ENCODE measurements at places on chromosomes 4 and X. TPM values are rescaled to one million over a fixed set of nuclear protein-coding genes. Genes with fewer than 3 reads are reported as not detected.

DNA sequence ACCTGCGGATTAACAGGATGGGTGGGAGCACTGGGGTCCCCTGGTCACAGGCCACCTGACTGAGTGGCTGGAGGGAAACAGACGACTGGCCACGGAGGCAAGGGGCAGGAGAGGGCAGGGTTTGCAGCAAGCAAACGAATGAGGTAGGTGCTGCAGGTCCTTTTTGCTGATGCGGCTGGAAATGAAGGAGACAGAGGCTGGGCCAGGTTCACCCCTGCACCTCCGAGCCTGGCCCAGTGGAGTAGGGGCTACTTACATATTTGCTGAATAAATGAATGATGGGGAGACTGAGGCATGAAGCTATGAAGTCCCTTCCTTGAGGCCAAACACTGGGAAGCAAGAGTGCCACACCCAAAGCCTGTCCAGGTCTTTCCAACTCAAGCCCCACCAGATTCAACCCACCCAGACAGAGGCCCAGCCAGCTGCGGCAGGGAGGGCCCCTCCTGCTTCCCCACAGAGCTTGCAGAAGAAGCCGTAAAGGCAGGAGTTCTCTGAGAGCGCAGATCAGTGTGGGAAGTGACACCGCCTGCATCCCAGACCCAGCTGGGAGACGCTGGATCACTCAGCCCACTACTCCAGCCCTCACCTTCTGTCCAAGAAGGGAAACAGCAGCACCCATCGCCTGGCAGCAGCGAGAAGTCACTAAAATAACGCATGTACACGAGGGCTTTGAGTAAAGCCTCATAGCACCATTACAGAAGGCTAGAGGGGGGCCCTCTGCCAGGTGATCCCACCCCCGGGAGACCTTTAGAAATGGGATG is 36.1 kb upstream of the C4orf50 start:
- no peaks in the 10 kb centered on the region for H3K27me3 ChIP-seq
- H3K36me3 ChIP-seq: no peaks in the 10 kb centered on the region
- H3K4me3 ChIP-seq: no peak overlapping the region

DNA sequence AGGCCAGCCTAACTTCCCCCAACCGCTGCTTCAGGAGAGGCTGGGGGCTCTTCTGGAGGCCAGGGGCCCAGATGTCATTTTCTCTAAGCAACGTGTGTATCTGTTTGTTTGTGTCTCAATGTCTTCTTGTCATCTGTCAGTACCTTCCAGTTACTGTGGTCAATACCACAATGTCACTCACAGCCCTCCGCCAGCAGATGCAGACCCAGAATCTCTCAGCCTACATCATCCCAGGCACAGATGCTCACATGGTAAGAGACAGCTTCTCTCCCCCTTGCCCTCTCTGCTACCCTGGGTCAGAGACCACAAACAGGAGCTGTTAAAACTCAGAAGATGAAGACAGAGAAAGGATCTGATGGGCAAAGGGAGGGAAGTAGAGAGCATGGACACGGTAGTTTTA is 5.0 kb downstream of the XPNPEP2 start:
- H3K4me1 ChIP-seq: no peaks in the 10 kb centered on the region
- H3K4me3 ChIP-seq: no peak overlapping the region
- H3K27ac ChIP-seq: no peak overlapping the region
- H3K27me3 ChIP-seq: no peaks in the 10 kb centered on the region

PNMA6F gene
- not detected for total RNA-seq

GRCh38 chr4:168208957-168209614 is 109.5 kb downstream of the DDX60 start:
- H3K4me3 ChIP-seq: no peak overlapping the region
- no peak overlapping the region for H3K27ac ChIP-seq
- DNase-seq: no peak
- H3K27me3 ChIP-seq: no peaks in the 10 kb centered on the region
- H3K4me1 ChIP-seq: no peaks in the 10 kb centered on the region
- H3K36me3 ChIP-seq: no peaks in the 10 kb centered on the region

GRCh38 chr4:124666496-124666895 is 46.0 kb downstream of the ANKRD50 start:
- no peak overlapping the region for H3K4me3 ChIP-seq
- peaks cover 4% of the 10 kb centered on the region for H3K36me3 ChIP-seq
- H3K4me1 ChIP-seq: no peaks in the 10 kb centered on the region
- no peak for DNase-seq
- no peaks in the 10 kb centered on the region for H3K27me3 ChIP-seq
- no peak overlapping the region for H3K27ac ChIP-seq

GRCh38 chr4:144399927-144400326 is 246.0 kb upstream of the HHIP start:
- H3K27me3 ChIP-seq: no peaks in the 10 kb centered on the region
- H3K4me3 ChIP-seq: no peak overlapping the region
- H3K36me3 ChIP-seq: no peaks in the 10 kb centered on the region
- no peaks in the 10 kb centered on the region for H3K4me1 ChIP-seq
- H3K27ac ChIP-seq: no peak overlapping the region
- peak; percentile 82 for DNase-seq

- peak overlapping the region; percentile 65 for H3K4me3 ChIP-seq
- H3K4me1 ChIP-seq: no peaks in the 10 kb centered on the region
- no peaks in the 10 kb centered on the region for H3K36me3 ChIP-seq
- peak overlapping the region; percentile 83 for H3K27ac ChIP-seq
Observed at GRCh38 chrX:54529151-54529550, 868 bp upstream of the GNL3L start.

GRCh38 chrX:24728530-24728929 is 34.8 kb downstream of the POLA1 start:
- no peak overlapping the region for H3K4me3 ChIP-seq
- no peaks in the 10 kb centered on the region for H3K36me3 ChIP-seq
- no peak for DNase-seq
- H3K27me3 ChIP-seq: no peaks in the 10 kb centered on the region

GRCh38 chr4:183244019-183244418 is 76.1 kb downstream of the CLDN22 start:
- H3K27me3 ChIP-seq: no peaks in the 10 kb centered on the region
- H3K4me3 ChIP-seq: no peak overlapping the region
- no peaks in the 10 kb centered on the region for H3K36me3 ChIP-seq
- DNase-seq: no peak

NOA1 gene
- total RNA-seq: 15.0 TPM

DNA sequence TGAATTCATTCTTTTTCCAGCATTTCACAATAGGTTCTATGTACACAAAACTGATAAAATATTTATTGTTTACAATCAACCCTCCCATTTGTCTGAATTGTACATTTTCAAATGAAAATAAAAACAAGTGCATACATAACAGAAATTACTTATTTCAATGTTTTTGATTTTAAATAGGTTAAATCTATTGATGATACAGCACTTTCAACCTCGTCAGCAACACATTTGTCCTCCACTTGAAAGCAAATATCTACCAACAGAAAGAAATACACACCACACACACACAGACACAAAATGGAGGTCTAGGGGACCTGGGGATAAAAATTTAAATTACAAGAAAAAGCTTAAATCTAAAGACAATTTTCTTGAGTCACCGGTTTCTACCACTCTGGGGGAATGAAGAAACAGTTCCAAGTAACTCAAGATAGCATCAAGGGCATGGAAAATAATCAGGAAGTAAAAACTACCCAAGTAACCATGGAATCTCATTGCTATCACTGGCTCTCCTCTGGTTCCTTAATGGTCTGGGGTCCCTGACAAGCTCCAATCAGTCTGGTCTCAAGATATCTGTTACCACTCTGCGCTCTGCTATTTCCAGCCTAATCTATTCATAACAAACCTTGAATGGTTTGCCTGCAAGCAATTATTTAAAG is 27.6 kb downstream of the ANKRD17 start:
- H3K36me3 ChIP-seq: no peaks in the 10 kb centered on the region
- no peak overlapping the region for H3K27ac ChIP-seq
- no peaks in the 10 kb centered on the region for H3K27me3 ChIP-seq
- no peak for DNase-seq

- no peaks in the 10 kb centered on the region for H3K4me1 ChIP-seq
- H3K27me3 ChIP-seq: no peaks in the 10 kb centered on the region
- DNase-seq: no peak
- H3K27ac ChIP-seq: no peak overlapping the region
- H3K36me3 ChIP-seq: no peaks in the 10 kb centered on the region
Observed at GRCh38 chrX:28120072-28120471, 138.8 kb upstream of the DCAF8L1 start.

RBM3 gene
- total RNA-seq: 52.7 TPM

RAI2 gene
- total RNA-seq: 1.3 TPM

DNA sequence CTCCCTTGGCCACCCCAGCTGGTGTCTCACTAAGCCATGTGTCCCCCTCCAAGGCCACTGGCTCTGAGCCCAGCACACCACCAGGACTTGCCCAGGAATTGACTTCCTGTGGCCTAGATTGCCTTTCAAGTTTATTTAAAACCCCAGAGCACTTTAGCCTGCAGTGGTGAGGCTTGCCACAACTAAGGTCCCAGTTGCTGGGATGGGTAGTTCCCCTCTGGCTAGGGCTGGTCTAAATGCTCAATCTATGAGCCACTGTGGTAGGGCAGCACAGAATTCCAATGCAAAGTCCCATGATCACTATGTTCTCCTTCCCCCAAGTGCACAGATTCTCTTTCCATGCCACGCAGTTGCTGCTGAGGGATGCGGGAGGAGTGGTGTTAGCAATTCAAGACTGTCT is 61.1 kb upstream of the HCCS start:
- H3K4me1 ChIP-seq: no peaks in the 10 kb centered on the region
- no peak overlapping the region for H3K4me3 ChIP-seq
- H3K27me3 ChIP-seq: no peaks in the 10 kb centered on the region
- H3K36me3 ChIP-seq: no peaks in the 10 kb centered on the region
- DNase-seq: no peak

SOWAHB gene
- under 0.01 TPM for total RNA-seq

DNA sequence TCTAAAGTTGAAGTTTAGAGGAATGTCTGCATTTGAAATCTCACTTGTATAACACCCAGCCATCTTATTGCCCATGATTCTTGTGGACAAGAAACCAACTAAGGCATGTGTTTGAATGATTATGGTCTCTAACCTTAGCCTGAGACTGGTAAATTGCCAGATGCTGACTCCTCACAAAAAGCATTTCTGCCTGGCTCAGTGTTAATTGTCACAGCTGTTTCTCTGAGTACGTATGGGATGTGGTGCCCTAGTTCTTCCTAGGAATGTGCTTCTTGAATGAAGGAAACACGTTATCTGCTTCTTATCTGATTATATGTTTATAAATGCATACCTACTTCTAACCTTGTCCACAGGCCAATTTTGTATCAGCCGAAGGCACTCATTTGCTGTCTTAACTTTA is 63.1 kb upstream of the NDP start:
- no peaks in the 10 kb centered on the region for H3K27me3 ChIP-seq
- H3K4me1 ChIP-seq: no peaks in the 10 kb centered on the region
- no peak overlapping the region for H3K4me3 ChIP-seq
- DNase-seq: peak; percentile 93
- H3K27ac ChIP-seq: no peak overlapping the region

DNA sequence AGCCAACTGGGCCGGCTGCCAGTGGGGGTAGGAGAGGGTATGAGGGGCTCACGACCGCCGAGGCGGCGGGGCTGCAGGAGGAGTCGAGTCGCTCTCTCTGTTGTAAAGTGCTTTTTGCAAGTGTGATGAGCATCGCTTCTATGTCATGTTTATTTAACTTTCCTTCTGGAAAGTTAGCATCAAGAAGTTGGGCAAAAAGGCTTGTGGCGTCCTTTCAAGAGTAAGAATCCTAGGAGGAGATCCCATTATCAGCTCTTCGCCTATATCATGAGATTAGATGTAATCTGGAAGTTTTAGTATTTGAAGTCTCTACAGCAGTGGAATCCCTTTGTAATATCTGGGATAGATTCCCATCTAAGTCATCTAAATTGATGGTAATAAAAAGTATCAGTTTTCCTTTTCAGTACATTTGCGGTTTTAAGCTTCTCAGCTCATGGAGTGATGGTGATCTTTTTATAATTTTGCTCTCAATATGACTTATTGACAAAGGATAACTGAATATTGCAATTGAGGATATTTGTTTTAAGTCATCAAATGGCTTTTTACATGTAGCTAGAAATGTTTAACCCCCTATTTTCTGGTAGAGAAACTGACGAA is 1.7 kb downstream of the GALNT7 start:
- peak; percentile 38 for DNase-seq
- no peaks in the 10 kb centered on the region for H3K36me3 ChIP-seq
- H3K4me1 ChIP-seq: peaks cover 5% of the 10 kb centered on the region
- no peaks in the 10 kb centered on the region for H3K27me3 ChIP-seq
- H3K4me3 ChIP-seq: peak overlapping the region; percentile 89

DNA sequence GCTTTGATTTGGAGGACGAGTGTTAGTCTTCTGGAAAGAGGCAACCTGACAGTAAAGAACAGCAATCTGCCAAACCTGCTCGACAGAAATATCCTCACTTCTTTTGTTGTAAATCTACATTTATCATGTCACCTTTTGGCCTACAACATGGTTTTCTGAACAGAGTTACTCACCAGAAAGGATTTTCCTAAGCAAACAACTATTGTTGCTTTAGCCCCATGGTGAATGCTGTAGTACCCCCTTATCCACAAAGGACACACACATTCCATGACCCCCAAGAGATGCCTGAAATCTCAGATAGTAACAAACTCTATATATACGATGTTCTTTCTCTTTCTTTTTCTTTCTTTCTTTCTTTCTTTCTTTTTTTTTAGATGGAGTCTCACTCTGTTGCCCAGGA is 42.7 kb downstream of the TMEM150C start:
- no peaks in the 10 kb centered on the region for H3K27me3 ChIP-seq
- H3K27ac ChIP-seq: no peak overlapping the region
- no peak overlapping the region for H3K4me3 ChIP-seq
- H3K36me3 ChIP-seq: no peaks in the 10 kb centered on the region
- DNase-seq: no peak
- H3K4me1 ChIP-seq: no peaks in the 10 kb centered on the region

GRCh38 chr4:133147921-133148689 is 989 bp upstream of the PCDH10 start:
- peak overlapping the region; percentile 61 for H3K4me3 ChIP-seq
- H3K4me1 ChIP-seq: peaks cover 5% of the 10 kb centered on the region
- H3K36me3 ChIP-seq: no peaks in the 10 kb centered on the region
- H3K27me3 ChIP-seq: peaks cover 3% of the 10 kb centered on the region

SFRP2 gene
- total RNA-seq: 1.8 TPM

LDB2 gene
- total RNA-seq: 40.6 TPM

HPF1 gene
- total RNA-seq: 19.3 TPM
